ENCODE measurements at places on chromosomes 7 and 10.

GRCh38 chr7:7867846-7868571 lies 100.6 kb upstream of the GLCCI1 start:
- DNase-seq = peak; percentile 82

- peak; percentile 67 for DNase-seq
Observed at GRCh38 chr10:72466018-72466417, 111.3 kb upstream of the DNAJB12 start.

DNA sequence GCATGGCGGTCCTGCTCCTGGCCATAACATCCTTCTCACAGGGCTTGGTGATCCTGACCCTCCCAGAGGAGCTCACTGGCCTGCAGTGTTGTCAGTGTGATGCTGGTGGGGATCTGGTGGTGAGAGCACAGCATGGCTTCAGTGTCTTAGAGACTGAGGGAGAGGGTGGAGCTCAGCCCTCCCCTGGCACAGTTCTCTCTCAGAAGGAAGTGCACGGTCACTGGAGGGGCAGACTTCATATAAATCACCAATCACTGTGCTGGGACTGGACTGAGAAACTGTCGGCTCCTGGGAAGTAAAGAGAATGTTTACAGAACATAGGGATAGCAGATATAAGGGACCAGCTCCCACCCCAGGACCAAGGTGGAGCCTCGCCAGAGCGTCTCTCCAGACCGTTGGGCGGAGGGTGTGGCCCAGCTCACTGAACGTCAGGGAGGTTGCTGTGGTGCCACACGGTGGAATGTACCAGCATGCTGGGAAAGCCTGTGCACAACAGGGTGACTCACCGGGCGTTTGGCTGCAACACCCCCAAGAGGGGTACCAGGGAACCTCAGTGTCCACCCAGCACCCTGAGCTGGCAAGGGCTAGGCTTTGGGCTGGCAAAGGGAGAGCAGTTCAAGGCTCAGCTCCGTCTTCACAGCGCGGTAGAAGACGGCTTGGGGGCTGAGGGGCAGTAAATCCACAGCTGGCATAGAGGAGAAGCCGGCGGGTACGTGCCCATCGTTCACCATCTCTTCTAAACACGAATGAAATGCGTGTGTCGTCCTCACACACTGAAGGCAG lies 8.8 kb upstream of the GET4 start:
- DNase-seq = no peak

GRCh38 chr10:44397476-44398225 lies 12.8 kb upstream of the CXCL12 start:
- DNase-seq = no peak

DNA sequence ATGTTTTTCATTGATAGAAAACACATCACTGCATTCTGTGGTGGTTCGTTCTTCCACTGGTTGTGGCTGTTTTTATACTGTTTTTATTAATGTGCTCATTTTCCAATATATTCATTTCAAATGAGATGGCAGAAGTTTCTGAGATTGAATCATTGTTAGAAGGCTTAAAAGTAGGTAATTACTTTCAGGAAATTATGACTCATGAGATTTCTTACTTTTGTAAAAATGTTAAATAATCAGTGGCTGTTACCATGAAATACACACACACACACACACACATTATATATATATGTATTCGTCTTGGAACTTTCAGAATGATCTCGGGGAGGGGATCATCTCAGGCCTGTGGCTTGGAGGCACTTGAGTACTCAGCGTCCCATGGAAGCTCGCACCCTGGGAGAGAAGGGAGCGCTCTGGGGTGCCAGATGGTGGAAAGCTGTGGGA lies 66.1 kb downstream of the ZMYND11 start:
- no peak for DNase-seq

DNA sequence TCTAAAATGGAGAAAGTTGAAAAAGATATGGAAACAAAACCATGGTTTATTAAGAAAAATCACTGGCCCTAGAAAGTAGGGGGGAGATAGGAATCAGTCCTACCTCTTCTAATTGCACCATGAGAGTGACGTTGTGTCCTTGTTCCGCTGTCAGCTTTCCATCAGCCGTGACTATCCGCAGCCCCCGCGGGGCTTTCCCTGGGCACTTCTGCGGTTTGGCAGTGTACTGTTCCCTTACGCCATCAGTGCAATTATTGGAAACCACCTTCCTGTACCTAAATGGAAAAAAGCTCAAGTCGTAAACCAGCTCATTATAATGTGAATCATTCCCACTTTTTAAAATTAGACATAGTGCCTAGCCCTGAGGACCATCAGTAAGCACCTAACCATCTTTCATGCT lies 512.2 kb downstream of the SORCS1 start:
- no peak for DNase-seq

DNA sequence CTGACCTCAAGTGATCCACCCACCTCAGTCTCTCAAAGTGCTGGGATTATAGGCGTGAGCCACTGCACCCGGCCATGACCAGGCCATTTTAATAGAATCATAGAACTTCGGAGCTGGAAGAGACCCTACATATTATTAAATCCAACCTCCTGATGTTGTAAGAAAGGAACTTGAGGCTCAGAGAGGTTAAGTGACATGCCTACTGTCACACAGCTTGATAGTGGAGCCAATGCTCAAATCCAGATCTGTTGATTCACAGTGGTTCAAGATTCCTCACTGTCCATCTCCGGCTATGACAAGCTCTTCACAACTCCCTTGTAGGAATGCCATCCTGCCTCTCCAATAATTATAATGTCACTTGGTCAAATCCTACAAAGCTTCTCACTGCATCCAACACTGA lies 65.3 kb downstream of the MYOF start:
- no peak for DNase-seq

DNA sequence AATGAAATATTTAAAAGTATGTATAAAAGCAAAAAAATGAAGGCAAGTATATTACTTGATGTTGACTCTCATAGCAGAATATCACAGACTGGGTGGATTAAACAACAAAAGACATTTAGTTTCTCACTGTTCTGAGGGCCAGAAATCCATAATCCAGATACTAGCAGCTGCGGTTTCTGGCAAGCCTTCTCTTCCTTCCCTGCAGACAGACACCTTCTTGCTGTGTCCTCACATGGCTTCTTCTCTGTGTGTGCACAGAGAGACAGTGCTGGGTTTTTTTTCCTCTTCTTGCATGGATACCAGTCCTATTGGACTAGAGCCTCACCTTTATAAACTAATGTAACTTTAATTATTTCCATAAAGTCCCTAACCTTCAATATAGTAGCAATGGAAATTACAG lies 127.9 kb upstream of the AKR1E2 start:
- peak; percentile 5 for DNase-seq

DNA sequence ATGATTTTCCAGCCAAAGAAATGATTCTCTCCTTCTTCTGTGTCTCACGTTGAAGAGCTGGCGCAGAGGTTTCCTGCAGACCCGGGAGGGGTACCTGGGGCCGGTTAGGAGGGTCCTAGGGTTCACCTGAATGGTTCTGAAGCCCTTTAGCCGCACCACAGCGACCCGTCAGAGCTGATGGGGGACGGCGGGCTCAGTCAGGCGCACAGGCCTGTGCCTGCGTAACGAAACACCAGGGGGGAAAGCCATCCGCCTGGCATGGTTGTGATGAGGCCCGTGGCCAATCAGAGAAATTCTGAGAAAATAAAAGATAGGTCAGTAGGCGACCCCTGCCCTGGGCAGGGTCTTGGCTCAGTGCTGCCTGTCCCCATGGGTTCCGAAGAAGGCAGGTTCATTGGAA lies 35.6 kb downstream of the FAM20C start:
- no peak for DNase-seq

GRCh38 chr7:20777377-20778062 lies 9.2 kb downstream of the SP8 start:
- no peak for DNase-seq

DNA sequence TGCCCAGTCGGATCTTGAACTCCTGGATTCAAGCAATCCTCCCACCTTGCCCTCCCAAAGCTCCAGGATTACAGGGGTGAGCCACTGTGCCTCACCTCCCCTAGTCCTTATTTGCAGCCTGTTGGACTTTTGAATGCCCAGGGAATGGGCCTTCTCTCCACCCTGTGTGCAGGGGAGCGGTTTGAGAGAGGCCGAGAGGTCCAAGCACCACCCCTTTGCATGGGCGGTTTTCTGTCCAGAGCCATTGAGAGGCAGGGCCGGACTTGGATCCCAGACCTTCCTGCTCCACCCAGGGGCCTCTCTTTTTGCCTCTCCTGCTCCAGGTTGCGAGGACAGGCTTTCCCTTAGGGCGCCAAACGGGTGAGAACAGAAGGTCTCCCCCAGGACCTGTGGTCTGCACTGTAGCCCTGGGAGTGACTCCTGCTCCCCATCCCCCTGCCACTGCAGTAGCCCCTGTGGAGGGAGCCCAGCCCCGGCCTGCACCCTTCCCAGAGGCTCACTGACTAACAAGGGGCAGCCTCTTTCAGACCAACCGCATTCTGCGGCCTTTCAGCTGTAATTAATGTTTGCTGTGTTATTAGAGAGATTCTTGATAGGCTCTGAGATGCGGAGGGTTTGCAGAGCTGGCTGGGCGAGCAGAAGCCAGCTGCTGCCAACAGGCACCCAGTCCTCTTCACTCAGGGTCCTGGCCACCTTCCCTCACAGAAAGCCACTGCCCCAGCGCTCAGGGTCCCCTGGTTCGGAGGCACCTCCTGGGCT lies 57.9 kb downstream of the ELFN1 start:
- no peak for DNase-seq

DNA sequence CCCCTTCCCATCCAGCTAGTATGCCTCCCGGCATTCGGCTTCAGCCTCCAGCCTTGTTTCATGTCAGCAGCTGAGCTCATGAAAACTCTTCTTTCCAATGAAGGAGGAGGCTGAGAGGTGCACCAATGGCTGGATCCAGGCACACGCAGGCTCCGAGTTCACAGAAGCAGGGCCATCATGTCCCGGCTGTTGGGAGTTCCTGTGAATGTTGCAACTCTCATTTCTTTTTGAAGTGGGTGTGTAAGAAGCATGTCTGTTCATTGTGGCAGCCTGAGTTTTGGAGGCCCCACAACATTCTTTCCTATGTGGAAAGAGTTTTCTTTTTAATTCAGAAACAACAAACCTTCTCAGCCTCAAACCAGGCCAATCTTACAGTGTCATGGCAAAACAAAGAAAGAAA lies 89.7 kb downstream of the PTPRE start:
- DNase-seq = no peak

GRCh38 chr7:107206706-107207105 lies 37.9 kb downstream of the HBP1 start:
- no peak for DNase-seq

DNA sequence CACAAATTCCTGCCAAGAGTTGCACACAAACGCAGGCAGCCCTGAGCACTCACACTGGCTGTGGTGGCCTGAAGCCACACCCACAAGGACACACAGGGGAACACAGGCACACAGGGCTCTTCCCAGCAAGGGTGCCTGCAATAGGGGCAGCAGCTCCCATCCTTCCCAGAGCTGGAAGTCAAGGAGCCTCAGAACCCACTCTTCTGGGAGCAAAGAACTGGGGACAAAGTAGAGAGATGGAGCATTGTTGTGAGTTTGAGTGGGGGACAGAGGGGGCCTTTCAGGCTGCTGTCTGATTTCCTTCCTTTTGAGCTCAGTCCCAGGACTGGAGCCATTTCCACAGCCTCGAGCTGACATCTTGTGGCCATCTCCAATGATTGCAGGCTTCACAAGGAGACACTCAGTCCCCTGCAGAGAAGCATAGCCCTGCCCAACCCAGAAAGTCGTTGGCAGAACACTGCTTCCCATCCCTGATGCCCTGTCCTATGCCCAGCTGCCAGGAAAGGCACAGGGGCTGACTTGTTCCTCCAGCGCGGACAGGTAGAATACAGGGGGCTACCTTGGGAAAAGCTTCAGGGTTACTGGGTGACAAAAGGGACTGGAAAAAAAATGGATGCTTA lies 34.4 kb upstream of the SLF2 start:
- peak; percentile 89 for DNase-seq

GRCh38 chr7:47806701-47807103 lies 141.6 kb downstream of the PKD1L1 start:
- DNase-seq = peak; percentile 19

GRCh38 chr10:116627386-116627933 lies 6.7 kb downstream of the PNLIPRP2 start:
- DNase-seq = no peak

DNA sequence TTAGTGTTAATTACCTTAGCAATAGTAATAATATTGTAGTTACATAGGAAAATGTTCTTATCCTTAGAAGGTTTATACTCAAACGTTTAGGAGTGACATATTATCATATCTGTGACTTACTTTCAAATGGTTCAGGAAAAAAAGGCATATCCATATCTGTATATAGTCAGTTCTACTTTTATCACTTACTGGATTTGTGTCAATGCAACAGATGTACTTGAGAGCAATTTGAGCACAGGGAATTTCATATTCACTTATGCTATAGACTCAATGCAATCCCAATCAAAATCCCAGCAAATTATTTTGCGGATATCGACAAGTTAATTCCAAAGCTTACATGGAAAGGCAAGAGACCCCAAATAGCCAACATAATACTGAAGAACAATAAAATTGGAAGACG lies 10.0 kb downstream of the DENND11 start:
- DNase-seq = no peak

DNA sequence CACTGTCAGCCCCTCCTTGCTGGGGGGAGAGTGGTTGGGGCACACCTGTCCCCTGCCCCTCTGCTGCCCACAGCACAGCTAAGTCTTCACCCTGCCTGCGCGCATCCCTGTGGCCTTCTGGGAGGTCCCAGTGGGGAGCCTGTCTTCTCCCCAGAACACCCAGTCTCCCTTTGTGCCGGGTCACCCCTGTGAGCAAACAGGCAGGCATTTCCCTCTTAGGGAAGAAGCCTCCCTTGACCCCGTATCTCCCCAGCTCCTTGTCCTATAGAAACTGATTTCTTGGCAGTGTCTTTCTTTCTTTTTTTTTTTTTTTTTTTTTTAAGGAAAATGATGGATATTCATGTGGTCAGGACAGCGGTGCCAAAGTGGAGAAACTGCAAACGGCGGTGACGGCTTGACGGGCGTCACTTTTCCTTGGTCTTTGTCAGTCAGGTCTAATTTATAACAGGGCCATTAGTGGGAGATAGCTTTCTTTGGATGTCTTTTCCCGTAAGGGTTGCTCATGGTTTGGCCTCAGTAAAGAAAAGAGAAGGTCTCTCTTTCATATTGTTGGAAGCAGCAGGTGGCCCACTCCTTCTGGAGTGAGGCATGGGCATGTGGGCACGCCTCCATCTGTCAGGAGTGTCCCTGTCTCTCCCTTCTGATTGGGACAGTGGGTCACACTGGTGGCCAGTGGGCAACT lies 115.3 kb downstream of the NKX6-2 start:
- no peak for DNase-seq

DNA sequence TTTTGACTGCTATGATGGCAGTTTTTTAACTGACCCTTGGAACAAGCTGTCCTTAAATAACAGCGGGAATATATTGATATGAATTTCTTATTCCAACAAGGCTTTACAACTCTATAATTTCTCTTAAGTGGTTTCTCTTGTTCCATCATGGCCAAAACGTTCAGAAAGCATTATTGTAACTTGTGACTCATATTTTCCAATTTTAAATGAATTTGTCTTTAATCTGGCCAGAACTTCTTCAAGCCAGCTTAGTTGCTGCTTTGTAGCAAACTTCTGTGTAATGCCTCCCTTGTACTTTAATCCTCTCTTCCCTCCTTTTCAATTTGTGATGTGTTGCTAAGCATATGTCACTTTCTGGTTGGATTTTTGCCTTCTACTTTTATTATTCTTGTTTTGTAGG lies 271.9 kb downstream of the KIF20B start:
- DNase-seq = no peak
